T47D (cell line): ENCODE measurements at places on chromosomes 13 and 19.

- no peak for DNase-seq
These were observed 129.1 kb downstream of the URI1 start for GRCh38 chr19:30070968-30071632.

- no peak for DNase-seq
These were observed 290.7 kb downstream of the SPRY2 start for GRCh38 chr13:80050252-80050651.

DNA sequence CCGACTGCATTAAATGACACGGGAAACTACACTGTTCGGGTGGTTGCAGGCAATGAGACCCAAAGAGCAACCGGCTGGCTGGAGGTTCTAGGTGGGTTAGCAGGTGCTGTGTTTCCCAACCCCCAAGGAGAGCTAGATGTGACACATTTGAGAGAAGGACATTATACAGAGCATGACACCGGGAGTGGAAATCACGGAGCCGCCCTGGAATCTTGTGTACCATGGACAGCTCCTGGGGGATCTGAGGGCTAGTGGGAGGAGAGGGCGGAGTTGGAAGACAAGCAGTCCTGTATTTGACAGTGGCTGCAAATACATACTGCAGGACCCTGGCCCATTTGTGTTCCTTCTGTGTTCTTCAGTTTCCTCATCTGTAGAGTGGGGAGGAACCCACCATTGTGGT is 2.3 kb downstream of the CEACAM18 start:
- DNase-seq, result peak; percentile 75

- DNase-seq, result no peak
These were observed 173.7 kb upstream of the ZNF507 start for GRCh38 chr19:32171719-32172151.

DNA sequence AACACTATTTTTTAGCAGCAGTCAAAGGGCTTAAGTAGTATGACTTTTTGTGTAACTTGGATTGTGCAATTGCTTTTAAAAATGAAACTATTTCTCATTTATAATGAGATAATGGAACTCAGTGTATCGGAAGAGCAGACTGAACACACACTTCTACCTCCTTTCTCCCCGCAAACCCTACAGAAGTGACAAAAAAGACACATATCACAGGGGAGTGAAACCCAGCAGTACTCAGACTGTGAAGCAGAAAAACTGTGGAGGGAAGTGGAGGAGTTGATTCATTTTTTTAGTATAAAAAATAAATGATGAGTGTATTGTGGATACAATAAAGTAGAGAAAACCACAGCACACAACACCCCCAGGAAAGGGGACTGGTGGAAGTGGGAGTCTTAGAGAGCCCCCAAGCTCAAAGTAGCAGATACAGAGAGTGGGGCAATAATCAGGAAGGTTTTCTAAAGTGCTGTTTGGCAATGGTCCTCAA is 9.7 kb downstream of the LPAR6 start:
- no peak for DNase-seq

- no peak for DNase-seq
These were observed 65.2 kb downstream of the RFX2 start for GRCh38 chr19:6045108-6045507.

- DNase-seq, result no peak
These were observed 40.1 kb downstream of the HSPH1 start for GRCh38 chr13:31121379-31122140.

DNA sequence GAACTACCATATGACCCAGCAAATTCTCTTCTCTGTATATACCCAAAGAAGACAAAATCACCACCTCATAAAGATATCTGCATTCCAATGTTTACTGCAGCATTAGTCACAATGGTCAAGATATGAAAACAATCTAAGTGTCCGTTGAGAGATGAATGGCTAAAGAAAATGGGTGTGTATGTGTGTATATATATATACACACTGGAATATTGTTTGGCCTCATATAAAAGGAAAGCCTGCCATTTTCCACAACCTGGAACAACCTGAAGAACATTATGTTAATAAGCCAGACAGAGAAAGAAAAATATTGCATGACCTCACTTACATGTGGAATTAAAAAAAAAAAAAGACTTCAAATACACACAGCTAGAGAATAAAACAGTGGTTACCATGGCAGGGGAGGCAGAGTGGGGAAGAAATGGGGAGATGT is 29.5 kb upstream of the RBM26 start:
- DNase-seq, result no peak

DNA sequence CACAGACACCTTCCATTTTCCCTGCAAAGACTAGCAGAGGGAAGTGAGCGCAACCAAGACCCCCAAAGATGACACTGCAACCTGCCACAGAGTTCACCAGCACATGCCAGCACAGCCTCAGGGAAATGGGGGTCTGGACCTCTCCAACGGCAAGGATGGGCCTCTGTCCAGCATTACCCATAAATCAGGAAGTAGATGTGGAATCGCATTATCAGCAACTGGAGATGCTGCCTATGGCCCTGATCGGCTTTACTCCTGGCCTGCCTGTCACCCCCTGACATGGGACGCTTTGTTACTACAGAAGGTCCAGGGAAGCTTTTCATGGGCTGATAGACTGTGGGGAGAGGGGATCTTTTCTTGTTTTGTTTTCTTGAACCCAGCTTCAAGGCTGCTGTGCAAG is 41.4 kb upstream of the POU2F2 start:
- DNase-seq, result no peak

- no peak for DNase-seq
These were observed 387.1 kb upstream of the SGCG start for GRCh38 chr13:22793598-22794134.

DNA sequence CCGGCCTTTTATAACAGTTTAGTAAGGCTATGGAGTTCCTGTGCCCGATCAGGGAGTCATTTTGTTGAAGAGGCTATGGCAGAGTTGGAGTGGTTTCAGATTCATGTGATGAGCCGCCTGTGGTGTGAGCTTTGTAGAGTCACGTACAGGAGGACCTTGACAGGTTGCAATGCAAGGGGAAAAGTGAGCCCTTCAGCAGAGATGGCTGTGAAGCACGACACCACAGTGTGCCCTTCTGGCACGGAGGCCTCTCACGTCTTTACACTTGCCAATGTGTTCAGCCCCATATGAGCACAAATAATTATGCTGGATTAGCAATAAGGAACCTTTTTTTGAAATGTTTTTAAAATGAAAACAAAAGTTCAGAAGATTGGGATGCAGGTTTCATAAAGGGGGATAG is 499.8 kb downstream of the LIG4 start:
- DNase-seq, result no peak

DNA sequence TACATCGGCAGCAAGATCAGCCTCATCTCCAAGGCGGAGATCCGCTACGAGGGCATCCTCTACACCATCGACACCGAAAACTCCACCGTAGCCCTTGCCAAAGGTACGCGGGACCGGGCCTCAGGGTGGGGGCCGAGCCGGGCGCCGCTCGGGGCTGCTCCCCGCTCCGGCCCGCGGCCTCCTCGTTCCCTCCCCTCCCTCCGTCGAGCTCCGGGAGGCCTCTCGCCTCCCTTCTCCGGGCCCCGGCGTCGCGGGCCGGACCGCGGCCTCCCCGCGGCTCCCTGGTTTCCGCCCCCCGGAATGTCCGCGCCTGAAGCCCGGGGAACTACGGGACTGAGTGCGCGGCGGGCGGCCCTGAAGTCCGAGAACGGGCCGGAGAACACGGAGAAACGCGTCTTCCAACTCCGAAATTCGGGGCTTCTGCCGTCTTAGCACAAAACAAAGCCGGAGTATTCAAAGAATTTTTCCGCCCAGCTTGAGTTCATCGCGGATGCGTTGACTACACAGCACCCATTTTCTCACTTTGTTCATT is 423 bp downstream of the LSM14A start:
- no peak for DNase-seq

GRCh38 chr19:10864538-10864899 is 6.8 kb upstream of the CARM1 start:
- DNase-seq, result peak; percentile 82

GRCh38 chr13:59744747-59745391 is 418.9 kb downstream of the DIAPH3 start:
- no peak for DNase-seq

GRCh38 chr13:77876176-77876575 is 42.5 kb downstream of the EDNRB start:
- no peak for DNase-seq

GRCh38 chr19:54661846-54662481 is 821 bp upstream of the LILRB4 start:
- no peak for DNase-seq

DNA sequence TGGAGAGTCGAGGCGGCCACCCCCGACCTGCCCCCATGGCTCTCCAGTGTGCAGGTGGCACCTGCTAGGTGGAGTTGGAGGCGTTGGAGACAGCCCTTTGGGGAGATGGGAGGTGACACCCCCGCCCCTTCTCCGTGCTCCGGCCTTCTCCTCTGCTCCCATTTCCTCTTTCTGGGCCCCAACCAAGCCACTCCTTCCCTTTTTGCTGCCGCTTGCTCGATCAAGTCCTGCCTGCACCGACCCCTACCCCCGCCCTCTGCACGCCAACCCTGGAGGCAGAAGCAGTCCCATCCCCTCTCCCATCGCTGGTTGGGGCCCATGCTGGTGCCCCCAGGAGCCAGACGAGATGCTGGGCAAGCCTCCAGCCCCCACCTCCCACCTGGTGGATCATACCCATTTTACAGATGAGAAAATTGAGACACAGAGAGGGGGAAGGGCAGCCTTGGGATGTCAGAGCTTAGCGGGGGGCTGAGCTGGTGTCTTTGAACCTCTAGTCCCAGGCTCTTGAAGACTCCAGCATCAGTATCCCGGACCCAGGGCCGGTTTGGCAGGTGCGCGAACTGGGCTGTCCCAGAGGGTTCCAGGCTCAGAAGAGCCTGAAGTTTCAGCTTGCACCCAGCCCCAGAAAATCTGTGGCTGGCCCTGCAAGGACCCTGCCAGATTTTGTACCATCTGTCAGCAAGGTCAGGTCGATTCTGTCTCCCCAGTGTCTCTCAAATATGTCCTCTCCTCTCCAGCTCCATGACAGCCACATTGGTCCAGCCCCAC is 10.3 kb downstream of the GNA15 start:
- DNase-seq, result no peak

DNA sequence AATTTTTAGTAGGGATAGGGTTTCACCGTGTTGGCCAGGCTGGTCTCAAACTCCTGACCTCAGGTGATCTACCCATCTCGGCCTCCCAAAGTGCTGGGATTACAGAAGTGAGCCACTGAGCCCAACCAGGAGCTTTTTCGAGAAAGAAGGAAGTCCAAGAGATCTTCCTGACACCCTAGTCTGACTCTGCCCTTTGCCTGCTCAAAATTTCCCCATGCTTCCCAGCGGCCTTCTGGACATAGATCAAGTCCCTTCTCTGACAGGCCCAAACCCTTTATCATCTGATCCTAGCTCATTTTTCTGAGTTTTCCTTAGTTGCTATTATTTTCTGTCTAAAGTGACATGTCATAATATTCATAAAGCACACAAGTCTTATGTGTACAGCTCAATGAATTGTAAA is 1.5 kb upstream of the BAX start:
- no peak for DNase-seq

GRCh38 chr13:85419611-85420010 is 379.6 kb downstream of the SLITRK6 start:
- no peak for DNase-seq

- no peak for DNase-seq
These were observed 1560.2 kb downstream of the EFNB2 start for GRCh38 chr13:104975272-104975671.

DNA sequence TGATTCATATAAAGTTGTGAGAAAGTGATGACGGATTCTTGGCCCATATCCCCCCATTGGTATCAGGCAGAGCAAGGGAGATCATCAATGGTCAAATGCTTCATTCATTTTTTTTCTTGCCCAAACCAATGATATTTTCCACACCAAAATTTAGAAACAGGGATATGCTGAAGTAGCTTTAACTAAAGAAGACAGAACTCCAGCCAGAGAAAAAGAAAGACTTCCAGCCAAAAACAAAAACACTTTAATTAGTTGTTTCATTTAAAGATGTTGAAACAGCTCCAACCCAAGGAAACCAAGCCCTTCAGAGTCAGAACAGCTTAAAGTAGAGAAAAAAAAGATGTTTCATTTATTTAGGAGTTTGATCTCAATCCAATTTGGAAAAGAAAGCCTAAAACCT is 358.9 kb upstream of the NBEA start:
- no peak for DNase-seq

DNA sequence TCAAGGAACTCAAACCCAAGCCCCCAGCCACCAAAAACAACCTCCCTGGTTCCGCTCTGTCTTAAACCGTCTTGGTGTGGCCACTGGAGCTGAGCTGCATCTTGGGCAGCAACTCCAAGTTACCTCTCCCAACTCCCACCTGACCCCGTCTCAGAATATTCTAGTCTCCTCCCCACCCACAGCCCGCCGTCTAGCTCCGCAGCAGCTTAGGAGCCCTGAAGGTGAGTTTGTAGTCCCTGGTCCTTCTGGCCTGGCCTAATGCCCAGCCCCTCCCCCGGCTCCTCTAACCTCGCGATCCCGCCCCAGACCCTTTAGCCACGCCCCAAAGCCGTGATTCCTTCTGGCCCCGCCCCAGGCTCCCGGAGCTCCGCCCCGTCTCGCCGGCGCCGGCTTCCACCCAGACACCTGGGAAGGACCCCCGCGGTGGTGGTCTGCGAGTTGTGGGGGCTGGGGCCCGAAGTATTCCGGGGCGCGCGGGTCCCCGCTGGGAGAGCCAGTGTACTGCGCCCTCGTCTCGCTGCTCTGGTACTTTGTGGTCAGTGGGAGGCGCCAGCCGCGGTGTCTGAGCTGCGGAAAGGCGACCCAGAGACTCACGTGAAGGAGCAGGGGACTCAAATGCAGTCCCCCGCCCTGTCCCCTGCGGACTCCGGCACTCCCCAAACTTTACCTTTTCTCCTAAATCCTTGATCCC is 2.5 kb upstream of the LHB start:
- peak; percentile 75 for DNase-seq

DNA sequence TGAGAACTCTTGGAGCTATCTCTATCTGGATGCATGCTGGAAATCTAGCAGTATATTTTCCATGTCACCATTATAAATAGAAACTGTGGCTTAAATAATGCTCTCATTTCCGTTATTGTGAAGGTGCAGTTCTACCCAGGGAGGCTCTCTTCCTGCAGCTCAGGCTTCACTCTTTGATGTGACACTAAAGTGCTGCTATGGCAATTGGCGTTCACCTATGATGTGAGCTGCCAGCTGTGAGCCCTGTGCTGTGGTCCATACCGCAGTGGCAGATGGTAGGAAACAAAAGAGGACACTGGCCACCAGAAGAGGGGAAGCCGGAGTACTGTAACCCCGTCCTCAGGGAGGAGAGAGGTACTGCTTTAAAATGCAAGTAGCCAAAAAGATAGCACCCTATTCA is 40.6 kb upstream of the ZNF681 start:
- DNase-seq, result no peak

DNA sequence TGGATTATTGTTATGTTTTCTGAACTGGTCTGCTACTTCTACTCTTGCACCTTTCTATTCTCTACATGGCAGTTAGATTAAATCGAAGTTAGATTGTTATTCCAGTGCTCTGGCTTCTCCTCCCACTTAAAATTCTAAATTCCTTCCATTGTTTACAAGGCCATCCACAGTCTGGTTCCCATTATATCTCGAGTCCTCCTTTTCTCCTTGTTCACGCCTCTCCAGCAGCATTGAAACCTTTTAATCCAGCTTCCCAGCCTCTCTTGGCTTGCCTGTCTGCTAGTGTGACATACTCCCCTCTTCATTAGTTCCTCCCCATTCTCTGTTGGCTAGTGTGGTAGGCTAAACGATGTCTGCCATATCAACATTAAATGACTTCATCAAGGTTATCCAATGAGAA is 54.5 kb downstream of the DNAJC15 start:
- DNase-seq, result no peak

- no peak for DNase-seq
These were observed 22.1 kb downstream of the SPART start for GRCh38 chr13:36323951-36324566.
